ENCODE measurements at places on chromosomes 7 and 10.
A peak's percentile ranks its signal among the peaks of the same experiment; 100 is the strongest.

- DNase-seq, result no peak
These were observed 55.3 kb downstream of the TFAM start for GRCh38 chr10:58440484-58440883.

DNA sequence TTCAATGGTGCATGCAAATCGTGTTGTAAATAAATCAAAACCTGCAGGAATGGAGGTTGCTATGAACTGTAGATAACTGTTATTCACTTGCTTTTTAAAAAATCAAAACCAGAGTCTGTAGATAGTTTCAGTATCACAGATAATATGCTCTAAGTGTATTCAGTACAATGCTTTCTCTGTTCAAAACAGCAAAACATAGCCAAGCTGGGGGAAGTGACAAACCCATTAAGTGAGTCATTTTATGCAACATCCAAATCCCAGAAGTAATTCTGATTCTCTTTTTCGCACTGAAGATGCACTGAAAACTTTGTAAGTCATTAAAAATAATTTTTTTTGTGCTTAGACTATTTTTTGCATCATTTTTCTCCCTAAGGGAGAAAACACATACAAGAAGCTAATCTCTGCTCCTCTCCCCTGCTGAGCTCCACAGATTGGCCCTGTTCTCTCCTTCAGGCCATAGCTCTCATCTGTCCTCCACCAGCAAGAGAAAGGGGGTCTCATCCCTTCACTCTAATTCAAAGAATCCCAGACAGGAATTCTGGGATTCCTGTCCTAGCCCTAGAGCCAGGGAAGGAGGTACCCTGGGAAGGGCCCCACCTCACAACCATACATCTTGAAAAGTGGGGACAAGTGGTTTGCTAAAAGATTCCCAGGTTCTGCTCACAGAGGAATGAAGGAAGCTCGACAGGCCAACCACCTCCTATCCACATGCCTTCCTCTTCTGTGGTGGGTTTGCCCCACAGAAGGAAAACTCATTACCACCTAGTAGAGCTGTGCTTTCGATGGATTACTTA, 4.9 kb downstream of the PRTFDC1 start:
- DNase-seq, result peak; percentile 26

DNA sequence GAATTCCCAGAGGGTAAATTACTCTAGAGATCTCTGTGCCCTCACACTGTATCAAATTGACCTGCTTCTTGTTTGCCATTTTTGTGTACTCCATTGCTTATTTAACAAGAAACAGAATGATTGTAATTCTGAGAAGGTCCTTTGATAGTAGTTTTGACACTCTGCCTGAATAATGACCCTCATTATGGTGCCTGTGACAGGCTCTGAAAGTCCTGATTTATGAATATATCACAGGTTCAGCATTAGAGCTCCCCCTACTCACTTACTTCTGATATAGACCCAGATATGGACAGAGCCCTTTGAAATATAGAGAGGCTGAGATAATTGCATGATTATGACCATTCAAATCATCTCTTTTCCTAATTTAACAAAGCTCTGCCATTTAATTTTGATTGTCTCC, 465.2 kb downstream of the MDFIC start:
- no peak for DNase-seq

DNA sequence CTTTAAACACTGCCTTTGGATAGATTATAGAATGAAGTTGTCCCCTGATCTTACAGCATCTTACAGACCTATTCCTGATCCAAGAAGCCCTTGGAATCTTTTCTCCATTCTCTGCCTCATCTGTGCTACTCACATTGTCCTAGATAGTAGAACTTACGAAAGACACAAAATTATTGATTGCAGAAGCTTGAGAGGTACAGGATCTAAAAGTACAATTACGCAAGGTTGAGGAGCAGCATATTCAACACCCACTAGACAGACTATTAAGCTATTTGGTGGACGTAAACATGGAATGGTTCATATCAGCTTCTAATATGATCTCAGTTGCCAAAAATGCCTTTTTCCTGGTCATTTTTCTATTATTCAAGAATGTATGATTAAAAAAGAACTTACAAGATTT, 90.5 kb upstream of the SEM1 start:
- no peak for DNase-seq

All from mesenchymal stem cell (in vitro differentiated cells and primary cell).